ENCODE measurements at places on chromosomes 4 and X. TPM values are rescaled to one million over a fixed set of nuclear protein-coding genes. Genes with fewer than 3 reads are reported as not detected.
A peak's percentile ranks its signal among the peaks of the same experiment; 100 is the strongest.

DNA sequence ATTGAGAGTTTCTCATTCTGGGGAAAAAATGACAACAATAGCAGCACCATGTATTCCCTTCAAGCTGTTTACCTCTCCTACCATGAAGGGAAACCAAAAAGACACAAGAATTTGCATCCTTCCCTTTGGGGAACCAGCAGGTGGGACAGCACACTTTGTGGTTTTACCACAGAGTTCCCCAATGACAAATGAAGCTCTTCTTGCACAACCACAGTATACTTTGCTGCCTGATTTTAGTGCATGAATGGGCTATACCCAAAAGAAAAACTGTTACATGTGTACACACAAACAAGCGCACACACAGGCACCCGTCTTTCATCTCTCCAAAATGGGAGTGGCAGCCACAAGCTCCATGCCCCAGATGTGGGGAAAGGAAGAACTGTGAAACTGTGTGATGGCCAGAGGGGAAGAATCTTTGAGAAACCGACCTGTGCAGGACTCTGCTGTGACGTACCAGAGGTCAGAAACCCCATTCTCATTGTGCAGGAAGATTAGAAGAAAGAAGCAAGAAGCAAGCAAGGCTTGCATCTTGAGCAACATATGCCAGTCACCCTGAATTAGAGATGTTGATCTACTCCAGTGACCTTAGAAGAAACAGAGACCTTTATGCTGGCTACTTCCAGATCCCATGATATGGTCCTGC lies 2.7 kb upstream of the MAML3 start:
- DNase-seq = no peak

SSX4 gene
- total RNA-seq = 0.42 TPM

- no peak for DNase-seq
Observed at GRCh38 chr4:125359960-125360634, 45.3 kb downstream of the FAT4 start.

DNA sequence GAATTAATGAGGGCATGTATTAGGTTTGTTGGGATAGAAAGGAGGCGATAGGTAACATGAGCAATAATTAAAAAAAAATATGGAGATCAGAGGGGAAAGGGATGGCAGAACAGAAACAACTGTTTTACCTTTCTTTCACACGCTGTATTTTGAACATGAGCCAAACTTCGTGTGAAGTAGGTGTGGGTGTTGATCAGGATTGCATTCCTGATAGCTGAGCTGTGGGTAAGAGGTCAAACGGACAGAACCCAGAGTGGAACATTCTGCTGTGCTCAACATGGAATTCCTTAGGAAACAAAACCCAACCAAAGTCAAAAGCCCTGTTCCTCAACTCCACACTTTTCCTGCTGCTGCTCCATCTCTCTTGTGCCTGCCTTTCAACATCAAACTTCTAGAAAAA lies 162.5 kb upstream of the CASK start:
- DNase-seq = no peak

- DNase-seq = peak; percentile 15
Observed at GRCh38 chr4:37008199-37008598, 236.3 kb upstream of the NWD2 start.

FRMPD4 gene
- not detected for total RNA-seq

PQBP1 gene
- total RNA-seq = 50.3 TPM

- DNase-seq = peak; percentile 40
Observed at GRCh38 chr4:54091637-54092404, 8.1 kb upstream of the GSX2 start.

DNA sequence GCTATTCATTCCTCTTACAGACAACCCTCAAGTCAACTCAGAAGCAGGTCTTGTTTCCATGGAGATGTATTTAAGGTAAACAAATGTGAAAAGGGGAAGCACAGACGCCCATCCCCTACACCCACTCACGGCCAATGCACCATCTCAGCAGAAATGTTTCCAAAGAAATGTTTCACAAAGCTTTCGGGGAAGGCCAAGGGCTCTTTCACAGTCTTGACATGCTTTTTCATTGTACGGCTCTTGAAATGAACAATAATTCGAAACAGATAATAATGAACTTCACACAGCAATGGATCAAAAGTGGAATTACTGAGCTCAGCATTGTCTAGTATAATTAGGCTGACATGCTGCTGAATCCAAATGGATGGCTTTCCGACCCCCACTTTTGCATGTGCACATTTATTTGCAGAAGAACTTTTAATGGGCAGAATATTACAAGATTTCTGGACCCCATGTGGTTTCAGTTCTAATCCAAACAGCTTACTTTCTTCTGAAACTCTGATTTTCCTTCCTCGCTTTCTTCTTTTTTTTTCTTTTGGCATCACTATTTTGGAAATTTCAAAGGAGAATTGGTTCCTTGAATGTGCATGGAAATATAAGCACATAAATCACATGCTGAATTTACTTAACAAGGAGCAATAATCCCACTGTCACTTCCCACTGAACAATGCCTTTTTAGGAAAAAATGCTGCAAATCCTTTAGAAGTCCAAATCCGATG lies 160.9 kb downstream of the SMIM20 start:
- no peak for DNase-seq

EPGN gene
- total RNA-seq = not detected

- DNase-seq = no peak
Observed at GRCh38 chrX:56279863-56280262, 47.7 kb downstream of the KLF8 start.

GRCh38 chrX:31213941-31214340 lies 142.1 kb upstream of the FTHL17 start:
- DNase-seq = peak; percentile 38

NRK gene
- 0.05 TPM for total RNA-seq

- DNase-seq = no peak
Observed at GRCh38 chrX:100931925-100932285, 3.2 kb upstream of the XKRX start.

GRCh38 chr4:146436423-146437162 lies 85.1 kb downstream of the SLC10A7 start:
- DNase-seq = no peak

DNA sequence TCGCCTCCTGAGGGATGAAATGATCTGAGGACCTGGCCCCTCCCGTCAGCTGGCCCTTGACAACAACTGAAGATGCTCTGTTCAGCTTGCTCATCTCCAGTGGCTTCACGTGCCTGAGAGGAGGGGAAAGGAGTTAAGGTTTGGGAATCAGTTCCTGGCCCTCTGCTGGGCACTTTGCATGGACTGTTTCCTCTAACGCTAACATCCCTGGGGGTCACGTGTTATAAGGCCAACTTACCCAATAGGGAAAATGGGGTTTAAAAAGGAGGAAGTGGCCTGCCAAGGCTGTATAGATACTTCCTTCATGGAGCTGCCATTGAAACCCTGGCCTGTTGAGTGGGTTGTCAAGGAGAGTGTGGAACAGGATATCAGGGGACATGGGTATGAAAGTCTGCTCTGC lies 65.6 kb downstream of the OR13H1 start:
- DNase-seq = no peak

- no peak for DNase-seq
Observed at GRCh38 chrX:48935301-48935670, 16.5 kb upstream of the PIM2 start.

TBC1D25 gene
- 4.7 TPM for total RNA-seq
